IMR-90 (cell line): ENCODE measurements at places on chromosomes 5 and 9. TPM values are rescaled to one million over a fixed set of nuclear protein-coding genes. Genes with fewer than 3 reads are reported as not detected.

- H3K27me3 ChIP-seq: no peaks in the 10 kb centered on the region
- no peak overlapping the region for H3K4me3 ChIP-seq
- no peaks in the 10 kb centered on the region for H3K4me1 ChIP-seq
- H3K36me3 ChIP-seq: no peaks in the 10 kb centered on the region
- no peak overlapping the region for H3K27ac ChIP-seq
Measured at GRCh38 chr5:126280846-126281245, 142.4 kb upstream of the GRAMD2B start.

DNA sequence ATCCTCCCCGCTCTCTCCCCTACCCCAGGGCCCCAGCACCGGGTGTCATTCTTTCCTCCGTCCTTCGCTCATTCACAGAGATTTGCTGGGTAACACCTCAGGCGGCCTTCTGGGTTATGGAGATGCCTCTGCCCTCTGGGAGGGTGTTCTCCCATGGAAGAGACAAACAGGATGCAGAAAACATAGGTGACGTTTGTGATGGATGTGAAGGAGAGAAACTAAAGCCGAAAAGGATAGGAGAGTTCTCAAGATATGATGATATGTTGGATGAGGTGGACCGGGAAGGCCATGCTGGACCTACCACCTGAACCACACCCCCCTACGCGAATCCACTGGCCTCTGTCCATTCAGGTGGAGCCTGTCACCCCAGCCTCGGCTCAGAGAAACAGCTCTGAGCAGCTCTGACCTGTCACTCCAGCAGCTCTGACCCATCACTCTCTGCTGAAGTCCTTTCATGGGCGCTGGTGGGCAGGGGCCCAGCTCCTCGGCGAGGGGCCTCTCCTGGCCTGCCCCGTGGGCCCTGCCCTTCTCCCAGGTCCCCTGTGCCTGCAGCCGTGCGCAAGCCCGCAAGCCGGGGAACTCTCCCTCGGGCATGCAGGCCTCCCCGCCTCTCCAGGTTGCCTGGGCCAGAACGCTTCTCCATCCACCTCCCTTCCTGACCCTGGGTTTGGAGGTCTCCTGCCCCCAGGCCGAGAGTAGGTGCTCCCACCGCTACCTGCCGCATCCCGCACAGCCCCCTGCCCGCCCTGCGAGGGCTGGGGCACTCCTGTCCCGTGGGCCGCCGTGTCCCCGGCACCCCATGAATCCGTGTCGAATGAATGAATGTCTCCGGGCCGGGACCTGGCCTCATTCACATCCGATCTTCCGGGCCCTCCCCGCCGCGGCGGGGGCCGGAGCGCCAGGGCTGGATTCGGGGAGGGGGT, 717 bp upstream of the NCS1 start:
- H3K27ac ChIP-seq: peak overlapping the region; percentile 32; the same call in 1 of the 2 replicates
- no peaks in the 10 kb centered on the region for H3K27me3 ChIP-seq
- peaks cover 10% of the 10 kb centered on the region for H3K4me1 ChIP-seq
- H3K36me3 ChIP-seq: peaks cover 1% of the 10 kb centered on the region
- peak overlapping the region; percentile 29 for H3K4me3 ChIP-seq
- DNase-seq: no peak

DNA sequence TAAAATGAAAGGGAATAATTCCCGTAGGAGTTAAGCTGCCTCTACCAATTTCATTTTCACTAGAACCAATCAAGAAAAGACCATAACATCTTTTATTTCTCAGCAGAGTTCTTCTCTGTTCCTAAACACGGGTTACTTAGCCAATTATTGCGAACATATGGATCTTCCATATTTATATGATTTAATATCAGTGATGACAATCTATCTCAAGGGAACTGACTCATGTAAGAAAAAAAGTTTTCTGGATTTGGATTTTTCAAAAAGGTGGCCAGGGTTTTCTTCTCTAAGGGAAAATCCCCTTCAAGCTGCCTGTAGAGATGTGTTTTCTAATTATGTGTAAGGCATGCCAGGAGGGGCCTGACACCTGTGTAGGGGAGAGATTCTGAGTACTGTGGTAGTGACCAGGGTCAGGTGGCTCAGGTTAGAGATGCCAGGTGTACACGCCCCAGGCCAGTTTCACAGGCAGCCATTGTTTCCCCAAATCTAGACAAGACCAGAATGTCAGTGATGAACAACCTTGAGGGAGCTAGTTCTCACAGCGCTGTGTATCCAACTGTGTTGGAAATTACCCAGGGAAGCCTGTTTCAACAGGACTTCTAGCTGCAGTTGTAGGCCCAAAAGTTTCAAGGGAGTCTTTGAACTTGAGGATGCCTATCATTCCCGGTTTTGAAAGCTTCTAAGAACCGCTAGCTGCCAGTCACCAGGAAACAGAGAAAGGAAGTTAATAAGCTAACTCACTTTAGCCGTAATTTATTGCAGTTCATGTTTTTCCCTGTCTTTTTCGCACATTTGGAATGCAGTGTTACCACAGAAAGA, 572.5 kb upstream of the RGMB start:
- H3K27me3 ChIP-seq: no peaks in the 10 kb centered on the region
- DNase-seq: peak; percentile 31
- H3K36me3 ChIP-seq: no peaks in the 10 kb centered on the region
- H3K4me3 ChIP-seq: no peak overlapping the region

GRCh38 chr9:78680196-78680595, 383.3 kb downstream of the PSAT1 start:
- no peaks in the 10 kb centered on the region for H3K36me3 ChIP-seq
- no peak overlapping the region for H3K27ac ChIP-seq
- H3K27me3 ChIP-seq: no peaks in the 10 kb centered on the region
- peaks cover 2% of the 10 kb centered on the region; the same call in 1 of the 2 replicates for H3K4me1 ChIP-seq
- no peak for DNase-seq

DNA sequence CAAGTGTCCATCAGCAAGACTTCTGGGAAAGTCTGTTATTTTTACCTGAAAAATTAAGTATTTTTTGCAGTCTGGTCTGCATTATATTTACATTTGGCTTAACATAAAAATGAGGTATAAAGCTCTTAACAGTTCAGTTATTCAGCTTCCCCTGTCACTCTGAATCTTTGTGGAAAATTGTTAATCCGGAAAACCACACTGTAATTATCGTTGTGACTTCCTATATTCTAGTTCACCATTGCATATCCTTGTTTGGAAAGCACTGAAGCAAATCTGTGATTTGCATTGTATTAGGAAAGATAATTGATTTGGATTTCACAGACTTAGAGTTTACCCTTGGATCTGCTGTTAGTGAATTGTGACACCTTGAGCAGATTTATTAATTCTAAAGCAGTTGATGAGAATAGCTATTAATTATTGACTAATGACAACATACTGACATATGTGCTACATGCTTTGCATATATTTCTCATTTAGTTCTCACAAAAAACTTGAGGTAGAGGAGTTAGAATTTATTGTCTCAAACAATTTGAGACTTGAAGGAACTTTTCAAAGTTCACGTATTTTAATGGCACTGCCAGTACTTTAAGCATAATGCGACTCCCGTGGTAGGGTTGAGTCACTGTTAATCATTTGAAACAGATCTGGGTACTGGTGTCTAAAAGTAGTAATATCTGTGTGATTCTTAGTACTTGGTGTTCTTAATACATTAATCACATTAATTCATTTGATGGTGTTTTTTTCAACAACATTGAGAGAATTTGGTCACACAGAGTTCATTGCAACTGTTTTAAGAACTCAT, 71.8 kb upstream of the LRRC70 start:
- H3K4me3 ChIP-seq: no peak overlapping the region
- DNase-seq: no peak
- no peaks in the 10 kb centered on the region for H3K4me1 ChIP-seq

GRCh38 chr9:109477258-109478050, 20.7 kb downstream of the PTPN3 start:
- H3K36me3 ChIP-seq: no peaks in the 10 kb centered on the region
- peaks cover 2% of the 10 kb centered on the region; the same call in 1 of the 2 replicates for H3K27me3 ChIP-seq
- H3K4me1 ChIP-seq: no peaks in the 10 kb centered on the region

DNA sequence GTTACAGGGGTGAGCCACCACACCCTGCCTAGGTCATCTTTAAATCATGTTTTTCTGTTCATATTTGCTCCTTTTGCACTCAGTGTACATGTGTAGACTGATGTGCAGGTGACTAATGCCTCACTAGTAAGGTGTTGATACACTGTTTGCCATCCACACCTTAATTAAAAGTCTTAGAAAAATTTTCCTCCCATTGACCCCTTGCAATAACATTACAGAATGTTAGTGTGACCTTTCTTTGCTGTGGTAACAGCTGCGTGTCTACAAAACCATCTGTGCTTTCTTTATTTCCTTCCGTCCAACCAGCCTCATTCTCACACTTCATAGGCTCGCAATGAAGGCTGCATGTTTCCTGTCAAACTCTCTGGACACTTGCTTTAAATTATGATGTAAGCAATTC, 6.6 kb upstream of the CEMIP2 start:
- no peak overlapping the region for H3K27ac ChIP-seq
- 0 out of 2 replicates have a peak, but pooled peaks cover under 1% of the 10 kb centered on the region for H3K27me3 ChIP-seq
- H3K4me1 ChIP-seq: no peaks in the 10 kb centered on the region
- DNase-seq: no peak

DNA sequence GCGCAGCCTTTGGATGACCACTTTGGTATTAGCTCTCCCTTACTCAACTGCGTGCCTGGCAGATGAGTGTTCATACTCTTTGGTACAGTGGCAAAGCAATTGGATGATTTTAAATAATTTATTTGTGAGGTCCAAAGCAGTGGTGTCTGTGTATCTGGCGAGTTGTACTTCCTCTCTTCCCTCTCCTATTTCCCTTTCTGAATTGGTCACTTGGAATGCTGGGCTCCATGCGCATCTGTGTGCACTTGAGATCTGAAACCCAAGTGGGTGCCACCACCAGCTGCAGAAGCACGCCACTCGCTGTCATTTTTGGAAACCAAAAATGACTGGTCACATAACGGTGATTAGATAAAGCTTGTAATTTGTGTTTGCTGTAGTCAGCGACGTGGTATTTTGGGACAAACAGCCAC, 386.0 kb upstream of the KLF4 start:
- no peaks in the 10 kb centered on the region; the same call in 1 of the 2 replicates for H3K27me3 ChIP-seq
- H3K27ac ChIP-seq: no peak overlapping the region
- peaks cover 2% of the 10 kb centered on the region; the same call in 1 of the 2 replicates for H3K4me1 ChIP-seq
- no peak overlapping the region for H3K4me3 ChIP-seq
- no peaks in the 10 kb centered on the region for H3K36me3 ChIP-seq

DNA sequence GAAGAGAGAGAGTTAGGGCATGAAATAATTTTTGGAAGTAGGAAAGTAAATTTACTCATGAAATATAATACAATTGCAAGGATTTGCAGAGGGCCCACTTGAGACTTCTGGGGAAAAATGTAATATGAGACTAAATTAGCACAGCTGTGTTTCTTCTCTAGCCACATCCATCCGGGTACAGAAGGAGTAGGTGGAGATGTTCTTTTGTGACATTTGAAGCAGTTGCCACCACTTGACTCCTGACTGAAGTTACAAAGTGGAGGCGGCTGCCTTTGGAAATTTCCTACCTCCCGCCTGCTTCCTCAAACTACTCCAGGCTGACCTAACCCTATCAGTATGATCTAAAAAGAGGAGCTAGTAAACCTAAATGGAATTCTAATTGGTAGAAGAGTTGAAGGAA, 58.1 kb upstream of the SHISAL2B start:
- H3K4me3 ChIP-seq: no peak overlapping the region
- no peaks in the 10 kb centered on the region; the same call in 1 of the 2 replicates for H3K4me1 ChIP-seq
- H3K27me3 ChIP-seq: peaks cover 13% of the 10 kb centered on the region
- H3K27ac ChIP-seq: no peak overlapping the region
- no peaks in the 10 kb centered on the region for H3K36me3 ChIP-seq

DNA sequence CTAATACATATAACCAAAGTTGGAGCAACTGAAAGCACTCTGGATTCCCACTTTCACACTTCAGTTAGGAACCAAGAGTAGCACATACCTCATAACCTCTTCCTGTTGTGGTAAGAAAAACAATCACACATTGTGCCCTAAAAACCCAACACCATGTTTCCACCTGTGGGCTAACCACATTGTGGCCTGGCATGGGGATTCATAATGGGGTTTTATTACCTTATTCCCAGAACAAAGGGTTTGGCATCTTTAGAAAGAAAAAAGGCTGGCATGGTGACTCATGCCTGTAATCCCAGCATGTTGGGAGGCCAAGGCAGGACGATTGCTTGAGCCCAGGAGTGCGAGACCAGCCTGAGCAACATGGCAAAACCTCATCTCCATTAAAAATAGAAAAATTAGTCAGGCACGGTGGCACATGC, 60.6 kb downstream of the HSD17B3 start:
- no peak overlapping the region for H3K27ac ChIP-seq
- no peaks in the 10 kb centered on the region for H3K36me3 ChIP-seq
- H3K27me3 ChIP-seq: peaks cover 25% of the 10 kb centered on the region
- H3K4me3 ChIP-seq: no peak overlapping the region
- no peak for DNase-seq

SETD9 gene
- total RNA-seq: 8.1 and 8.9 TPM in 2 replicates

GRIA1 gene
- total RNA-seq: 1.3 and 1.4 TPM in 2 replicates

OR1B1 gene
- total RNA-seq: not detected in 2 replicates

PCDHB9 gene
- under 0.01 and 0.18 TPM in 2 replicates for total RNA-seq
